Activated gamma-delta T cell treated with Interleukin-2 at 50 U/mL for 16 hours (primary cell): ENCODE measurements at places on chromosomes 11 and 22.

- no peak for DNase-seq
These were observed 222.2 kb downstream of the C11orf87 start for GRCh38 chr11:109644152-109644551.

DNA sequence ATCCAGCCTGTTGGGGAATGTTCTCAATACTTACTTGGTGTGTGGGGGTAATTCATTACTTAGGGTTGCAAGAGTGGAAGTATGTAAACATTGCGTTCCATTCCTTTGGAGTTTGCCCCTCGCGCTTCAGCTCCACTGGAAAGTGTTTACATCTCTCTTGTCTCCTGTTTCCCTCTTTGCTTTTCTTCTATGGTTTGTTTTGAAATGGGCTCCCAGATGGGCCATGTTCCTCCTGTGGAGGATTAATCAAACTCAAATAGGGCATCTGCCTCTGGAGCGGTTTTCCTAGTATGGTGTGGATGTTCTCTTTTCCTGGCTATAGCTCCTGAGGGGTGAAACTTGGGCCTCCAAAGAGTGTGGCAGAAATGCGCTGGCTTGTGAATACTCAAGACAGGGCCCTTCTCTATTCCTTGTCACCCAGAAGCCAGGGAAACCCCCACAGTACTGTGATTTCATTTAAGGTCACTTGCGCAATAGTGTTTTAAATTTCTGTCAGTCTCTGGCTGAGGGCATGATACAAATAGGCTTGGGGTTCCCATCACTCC is 51.9 kb downstream of the CD44 start:
- no peak for DNase-seq

GRCh38 chr11:88354912-88355311 is 17.4 kb upstream of the CTSC start:
- no peak for DNase-seq

DNA sequence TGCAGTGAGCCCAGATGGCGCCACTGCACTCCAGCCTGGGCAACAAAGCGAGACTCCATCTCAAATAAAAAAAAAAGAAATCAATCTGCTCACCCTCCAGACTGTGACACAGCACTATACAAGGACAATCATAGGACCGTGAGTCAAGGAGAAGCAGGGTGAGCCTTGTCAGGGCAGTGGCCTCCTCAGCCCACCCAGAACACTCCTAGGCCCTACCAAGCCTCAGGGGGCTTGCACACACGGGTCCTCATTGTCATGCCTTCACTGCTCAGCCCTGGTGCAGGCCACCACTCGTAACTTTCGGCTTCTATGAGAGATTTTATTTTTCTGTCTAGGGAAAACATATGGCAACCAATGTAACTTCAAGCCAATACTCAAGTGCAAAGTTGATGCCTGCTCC is 35.8 kb downstream of the DGCR2 start:
- DNase-seq = no peak

DNA sequence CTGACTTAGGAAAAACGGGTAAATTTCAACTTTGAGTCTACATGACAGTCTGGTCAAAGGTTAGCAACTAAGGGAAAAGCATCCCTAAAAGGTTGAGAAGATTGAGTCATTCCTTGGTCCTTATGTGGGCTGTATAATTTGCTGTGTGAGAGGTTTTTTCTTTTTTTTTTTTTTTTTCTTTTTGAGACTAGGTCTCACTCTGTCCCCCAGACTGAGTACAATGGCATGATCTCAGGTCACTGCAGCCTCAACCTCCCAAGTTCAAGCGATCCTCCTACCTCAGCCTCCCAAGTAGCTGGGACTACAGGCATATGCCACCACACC is 101.4 kb downstream of the MRTFA start:
- no peak for DNase-seq

GRCh38 chr11:26027887-26028286 is 304.0 kb upstream of the ANO3 start:
- no peak for DNase-seq

- DNase-seq = no peak
These were observed 73.9 kb downstream of the SCUBE1 start for GRCh38 chr22:43269246-43269645.
